ENCODE measurements at places on chromosomes 3 and 15.

DNA sequence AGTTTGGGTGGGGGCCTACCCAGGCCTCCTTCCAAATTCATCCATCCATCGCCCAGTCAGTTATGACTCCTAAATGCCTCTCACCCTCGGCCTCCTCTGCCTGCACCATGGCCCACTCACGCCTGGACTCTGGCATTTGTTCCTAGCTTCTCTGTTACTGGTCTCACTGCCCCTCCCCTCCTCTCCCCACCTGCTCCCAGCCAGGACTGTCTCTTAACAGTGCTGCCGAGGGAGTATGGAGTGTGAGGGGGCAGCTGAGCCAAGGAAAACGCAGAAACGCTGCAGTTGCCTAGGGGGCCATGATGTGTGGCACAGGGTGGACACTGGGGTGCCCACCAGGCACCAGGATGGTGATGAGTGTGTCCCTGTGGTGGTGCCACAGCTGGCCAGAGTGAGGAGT is 3.1 kb downstream of the RCCD1 start:
- DNase-seq: no peak

- DNase-seq: no peak
Measured at GRCh38 chr3:100850701-100851100, 141.4 kb downstream of the TFG start.

DNA sequence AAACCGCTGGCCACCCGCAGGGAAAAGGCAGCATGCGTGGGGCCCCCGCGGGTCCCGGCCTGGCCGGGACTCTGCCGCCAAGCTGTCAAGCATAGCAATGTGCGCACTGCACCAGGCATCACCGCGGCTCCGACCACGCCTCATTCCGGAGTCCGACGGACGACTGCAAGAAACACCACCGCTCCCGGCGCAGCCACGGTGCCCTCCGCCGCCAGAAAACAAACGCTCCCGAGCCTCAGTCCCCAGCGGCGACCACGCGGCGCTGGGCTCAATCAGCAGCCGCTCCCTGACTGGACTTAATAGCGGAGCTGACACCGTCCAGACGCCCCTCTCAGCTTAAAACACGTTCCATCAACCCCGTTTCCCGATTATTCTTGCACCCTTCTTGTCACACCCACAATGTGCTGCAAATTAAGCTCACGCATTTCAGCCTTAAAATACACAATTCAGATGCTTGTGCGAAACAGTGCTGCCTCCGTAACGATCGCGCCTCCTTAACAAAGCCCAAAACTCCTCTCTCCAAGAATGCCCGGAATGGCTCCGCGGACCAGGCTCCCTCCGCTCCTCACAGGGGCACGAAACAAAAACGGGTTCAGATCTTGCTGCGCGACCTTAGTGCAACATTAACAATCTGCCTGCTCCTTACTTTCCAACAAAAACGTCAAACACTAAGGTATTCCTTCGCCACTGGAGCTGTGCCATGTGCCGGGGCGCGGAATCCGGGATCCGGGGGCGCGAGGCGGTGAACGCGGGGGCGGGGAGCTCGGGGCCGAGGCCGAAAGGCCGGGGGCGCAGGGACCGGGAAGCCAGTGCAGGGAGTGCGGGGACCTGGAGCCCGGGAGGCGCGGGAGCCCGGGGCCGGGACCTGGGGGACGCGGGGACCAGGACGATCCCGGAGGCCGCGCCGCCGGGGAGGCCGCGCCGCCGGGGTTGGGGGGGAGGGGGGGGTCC is 655 bp downstream of the CYFIP1 start:
- DNase-seq: peak; percentile 62

- no peak for DNase-seq
Measured at GRCh38 chr3:45272828-45273470, 46.9 kb upstream of the TMEM158 start.

- no peak for DNase-seq
Measured at GRCh38 chr3:169327546-169328356, 335.8 kb downstream of the MECOM start.

DNA sequence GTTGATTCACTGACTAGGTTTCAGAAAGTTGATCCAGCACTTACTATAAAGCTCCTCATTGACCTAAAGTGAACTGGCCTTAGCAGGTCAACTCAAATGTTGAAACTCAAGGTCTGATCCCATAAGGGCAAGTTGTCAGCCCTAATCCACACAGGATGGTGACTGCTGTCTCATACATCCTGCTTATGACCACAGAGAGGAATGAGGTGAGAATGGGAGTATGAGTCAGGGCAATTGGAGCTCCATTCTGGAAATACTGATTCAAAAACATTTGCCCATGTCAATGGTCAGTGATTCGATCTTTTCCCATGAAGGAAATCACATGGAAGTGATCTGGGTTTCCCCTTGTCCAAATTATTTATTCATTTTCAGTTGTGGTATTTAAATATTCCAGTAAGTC is 78.7 kb downstream of the ZNF385D start:
- DNase-seq: no peak

GRCh38 chr3:122392868-122393844 is 9.2 kb downstream of the FAM162A start:
- DNase-seq: peak; percentile 35

DNA sequence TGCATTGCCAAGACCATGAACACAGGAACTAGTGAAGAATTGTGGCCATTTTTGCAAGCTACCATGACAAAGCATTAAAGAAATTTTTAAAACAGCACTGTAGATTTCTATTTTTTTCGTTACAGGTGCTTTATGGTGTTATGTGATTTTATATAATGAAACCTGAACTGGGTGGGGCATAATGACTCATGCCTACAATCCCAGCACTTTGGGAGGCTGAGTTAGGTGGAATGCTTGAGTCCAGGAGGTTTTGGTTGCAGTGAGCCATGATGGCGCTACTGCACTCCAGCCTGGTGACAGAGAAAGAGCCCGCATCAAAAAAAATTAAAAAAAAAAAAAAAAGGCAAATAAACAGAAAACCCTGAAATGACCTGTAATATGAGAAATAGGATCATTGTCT is 846.7 kb downstream of the EPHA3 start:
- no peak for DNase-seq

- DNase-seq: no peak
Measured at GRCh38 chr3:137065381-137065780, 107.6 kb downstream of the IL20RB start.

DNA sequence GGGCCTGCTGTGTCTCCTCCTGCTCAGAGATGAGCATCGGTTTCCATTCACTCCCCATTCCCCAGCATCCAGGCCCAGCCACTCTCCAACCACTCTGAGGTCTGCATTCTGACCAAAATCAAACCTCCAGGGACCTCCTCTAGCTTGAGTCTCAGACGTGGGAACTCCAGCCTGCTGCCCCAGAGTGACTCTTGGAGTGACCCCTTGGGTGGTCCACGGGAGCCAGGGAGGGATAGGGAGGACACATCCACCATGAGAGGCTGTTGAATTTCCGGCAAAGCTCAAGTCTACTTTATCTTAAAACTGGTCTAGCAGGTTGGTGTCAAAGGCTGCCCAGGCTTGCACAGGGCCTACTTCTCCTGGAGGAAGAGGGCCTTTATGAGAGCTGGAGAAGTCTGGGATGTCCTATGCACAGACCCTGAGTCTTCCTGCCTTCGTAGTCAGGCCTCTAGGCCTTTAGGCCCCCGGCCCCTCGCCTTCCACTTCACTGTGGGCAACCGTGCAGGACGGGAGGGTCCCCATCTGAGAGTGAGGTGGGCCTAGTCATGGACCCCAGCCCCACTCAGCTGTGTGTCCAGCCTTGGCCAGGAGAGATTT is 8.9 kb downstream of the CISH start:
- DNase-seq: no peak

DNA sequence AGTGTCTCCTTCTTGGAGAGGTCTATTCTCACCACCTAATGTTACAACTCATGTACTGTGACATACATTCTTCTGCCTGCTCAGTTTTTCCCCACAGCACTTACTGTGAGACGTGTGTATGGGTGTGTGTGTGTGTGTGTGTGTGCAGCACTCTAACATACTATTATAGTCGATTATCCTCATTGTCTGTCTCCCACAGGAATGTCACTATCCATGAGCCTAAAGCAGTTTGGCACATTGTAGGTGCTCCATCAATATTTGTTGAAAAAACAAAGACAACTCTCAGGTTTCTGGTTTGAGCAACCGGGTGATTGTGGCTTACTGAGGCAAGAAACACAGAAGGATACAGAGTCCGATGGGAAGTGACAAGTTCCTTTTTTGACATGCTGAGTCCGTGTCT is 8.6 kb upstream of the ZNF148 start:
- DNase-seq: no peak

DNA sequence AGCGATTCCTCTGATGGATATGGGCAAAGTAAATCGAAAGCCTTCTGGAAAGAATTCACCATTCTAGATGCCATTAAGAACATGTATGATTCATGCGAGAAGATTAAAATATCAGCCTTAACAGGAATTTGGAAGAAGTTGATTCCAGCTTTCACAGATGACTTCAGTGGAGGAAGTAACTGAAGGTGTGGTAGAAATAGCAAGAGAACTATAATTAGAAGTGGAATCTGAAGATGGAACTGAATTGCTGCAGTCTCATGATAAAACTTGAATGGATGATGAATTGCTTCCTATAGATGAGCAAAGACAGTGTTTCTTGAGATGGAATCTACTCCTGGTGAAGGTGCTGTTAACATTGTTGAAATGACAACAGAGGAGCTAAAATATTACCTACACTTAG is 30.1 kb upstream of the TBC1D23 start:
- DNase-seq: no peak

- DNase-seq: no peak
Measured at GRCh38 chr15:50865515-50866353, 42.7 kb upstream of the AP4E1 start.

DNA sequence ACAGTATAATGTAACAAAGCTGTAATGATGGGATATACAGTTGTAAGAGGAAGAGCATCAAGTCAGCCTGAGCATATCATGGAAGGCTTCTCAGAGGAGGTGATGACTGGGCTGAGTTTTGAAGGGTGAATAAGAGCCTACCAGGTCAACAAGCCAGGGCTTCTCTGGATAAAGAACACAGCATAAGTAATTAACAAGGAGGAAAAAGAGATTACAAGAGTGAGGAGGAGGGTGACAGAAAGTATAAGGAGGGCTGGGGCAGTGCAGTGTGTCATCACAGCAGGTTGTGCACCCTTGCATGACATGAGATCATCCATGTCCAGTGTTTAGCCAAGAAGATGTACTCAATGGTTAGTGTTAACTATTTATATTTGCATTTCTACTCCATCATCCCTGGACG is 16.9 kb upstream of the SPATA12 start:
- DNase-seq: no peak

DNA sequence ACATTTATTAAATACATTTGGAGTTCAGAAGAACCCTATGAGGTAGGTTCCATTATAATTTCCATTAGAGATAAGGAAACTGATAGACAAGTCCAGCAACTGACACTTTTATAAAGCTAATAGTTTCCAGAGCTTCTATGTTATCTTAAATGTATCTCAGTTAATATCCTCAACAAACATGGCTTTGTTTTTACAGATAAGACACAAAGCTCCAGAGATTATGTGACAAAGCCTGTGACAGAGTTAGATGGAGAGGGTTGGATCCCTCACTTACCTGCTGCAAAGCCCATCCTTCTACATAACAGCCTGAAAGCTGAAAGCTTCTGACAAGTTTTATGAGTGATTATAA is 473 bp upstream of the COMMD2 start:
- no peak for DNase-seq

GRCh38 chr3:108251844-108252243 is 29.6 kb upstream of the IFT57 start:
- no peak for DNase-seq

- DNase-seq: no peak
Measured at GRCh38 chr3:143668385-143668784, 179.9 kb downstream of the SLC9A9 start.

GRCh38 chr15:90585863-90586262 is 56.1 kb downstream of the CRTC3 start:
- DNase-seq: no peak

GRCh38 chr3:146550743-146551510 is 6.5 kb upstream of the PLSCR1 start:
- DNase-seq: peak; percentile 77

- DNase-seq: no peak
Measured at GRCh38 chr15:52680041-52680391, 828 bp upstream of the ATOSA start.

DNA sequence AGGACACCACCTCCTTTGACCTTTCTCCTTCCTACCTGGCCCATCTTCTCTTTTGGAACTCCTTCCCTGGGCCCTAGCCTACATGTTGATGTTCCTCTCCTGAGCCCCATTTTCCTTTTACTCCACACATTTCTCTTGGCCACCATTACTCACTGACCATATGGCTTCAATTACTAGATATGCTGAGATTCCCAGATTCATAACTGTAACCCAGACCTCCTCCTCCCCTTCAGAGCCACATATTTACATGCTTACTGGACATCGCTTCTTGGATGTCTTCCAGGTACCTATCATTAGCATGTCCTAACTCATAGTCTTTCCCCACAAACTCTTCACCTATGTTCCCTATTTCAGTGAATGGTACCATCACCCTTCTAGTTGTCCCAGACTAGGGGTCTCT is 24.4 kb upstream of the TRIM59 start:
- peak; percentile 46 for DNase-seq

DNA sequence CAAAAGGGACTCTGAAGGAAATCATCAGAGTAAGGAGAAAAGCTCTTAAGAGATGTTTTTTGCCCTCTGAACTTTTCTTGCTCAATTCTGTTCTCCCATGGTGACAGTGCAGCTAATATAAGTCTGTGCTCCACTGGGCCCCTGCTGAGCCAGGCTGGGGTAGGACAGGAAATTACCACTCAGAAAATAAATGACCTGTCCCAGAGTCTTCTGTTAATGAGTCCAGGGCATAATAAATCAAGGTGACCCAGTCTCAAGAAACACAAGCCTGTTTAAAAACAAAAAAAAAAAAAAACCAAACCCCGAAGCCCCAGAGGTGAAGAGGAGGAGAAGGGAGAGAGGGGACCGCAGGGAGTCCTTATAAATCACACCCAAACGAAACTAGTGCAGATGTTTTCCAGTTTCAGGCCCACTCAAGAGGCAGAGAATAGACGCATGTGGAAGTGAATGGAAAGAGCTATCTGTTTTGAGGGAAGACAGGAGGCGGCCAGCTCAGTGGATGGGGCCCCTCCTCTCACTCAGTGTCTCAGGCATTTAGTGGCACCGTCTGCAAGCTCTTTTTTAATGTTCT is 59.8 kb upstream of the BOC start:
- peak; percentile 59 for DNase-seq

DNA sequence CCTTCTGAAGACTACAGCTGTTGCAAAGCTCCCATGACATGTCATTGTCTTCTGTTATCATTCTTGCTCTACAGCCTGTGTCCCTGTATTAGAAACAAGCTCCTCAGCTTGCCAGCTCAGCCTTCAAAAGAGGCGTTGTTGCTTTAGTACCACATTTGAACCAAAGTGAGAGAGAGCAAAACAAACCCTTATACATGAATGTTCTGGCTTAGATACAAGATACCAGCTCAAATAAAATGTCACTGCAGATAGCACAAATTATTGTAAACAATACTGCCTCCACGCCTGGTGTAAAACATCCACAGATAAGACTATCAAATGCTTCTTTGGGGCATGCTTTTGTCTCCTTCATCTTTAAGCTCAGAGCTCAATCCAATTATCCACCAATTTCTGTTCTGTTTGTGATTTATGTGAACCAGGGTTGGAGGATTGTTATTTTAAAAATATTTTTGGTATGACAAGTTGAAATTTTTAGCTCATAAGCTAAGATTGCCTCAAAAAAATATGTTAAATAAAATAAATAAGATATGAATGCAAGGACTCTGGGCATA is 403.6 kb upstream of the CDIN1 start:
- DNase-seq: no peak

GRCh38 chr3:110378481-110378880 is 693.1 kb upstream of the NECTIN3 start:
- no peak for DNase-seq

GRCh38 chr3:129312021-129312639 is 33.5 kb downstream of the HMCES start:
- no peak for DNase-seq

GRCh38 chr15:31081588-31082250 is 19.8 kb downstream of the TRPM1 start:
- DNase-seq: peak; percentile 51
